ENCODE measurements at places on chromosomes 13 and 19.
A peak's percentile ranks its signal among the peaks of the same experiment; 100 is the strongest.

DNA sequence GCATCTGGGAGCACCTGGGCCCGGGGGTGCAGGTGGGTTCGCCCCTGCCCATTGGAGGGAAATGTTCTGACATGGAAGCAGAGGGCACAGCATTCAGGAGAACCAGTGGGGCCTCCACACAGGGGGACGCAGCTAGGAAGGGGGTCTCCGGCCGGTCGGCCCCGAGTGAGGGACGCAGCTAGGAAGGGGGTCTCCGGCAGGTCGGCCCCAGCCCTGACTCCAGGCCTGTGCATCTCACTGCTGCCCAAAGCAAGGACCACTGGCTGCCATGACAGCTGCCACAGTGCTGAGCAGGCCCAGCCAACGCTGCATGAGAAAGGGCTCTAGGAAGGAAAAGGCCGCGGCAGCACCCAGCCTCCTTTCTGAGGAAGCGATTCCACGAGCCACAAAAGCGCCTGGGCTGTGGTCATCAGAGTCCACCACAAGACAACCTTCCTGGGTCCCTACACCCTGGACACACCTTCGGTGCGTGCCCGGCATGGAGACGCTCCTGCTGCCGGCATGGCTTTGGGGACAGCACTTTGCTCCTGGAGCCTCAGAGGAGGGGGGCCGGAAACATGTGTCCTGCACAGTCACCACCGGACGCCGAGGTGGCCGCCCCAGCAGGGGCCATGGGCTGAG, 9.7 kb downstream of the RASA3 start:
- no peak for DNase-seq

- no peak for DNase-seq
These were observed 8.8 kb downstream of the SAFB start for GRCh38 chr19:5631567-5632240.

GRCh38 chr13:111202156-111202621, 87.1 kb downstream of the ARHGEF7 start:
- no peak for DNase-seq

GRCh38 chr13:22482496-22483000, 698.2 kb upstream of the SGCG start:
- no peak for DNase-seq

DNA sequence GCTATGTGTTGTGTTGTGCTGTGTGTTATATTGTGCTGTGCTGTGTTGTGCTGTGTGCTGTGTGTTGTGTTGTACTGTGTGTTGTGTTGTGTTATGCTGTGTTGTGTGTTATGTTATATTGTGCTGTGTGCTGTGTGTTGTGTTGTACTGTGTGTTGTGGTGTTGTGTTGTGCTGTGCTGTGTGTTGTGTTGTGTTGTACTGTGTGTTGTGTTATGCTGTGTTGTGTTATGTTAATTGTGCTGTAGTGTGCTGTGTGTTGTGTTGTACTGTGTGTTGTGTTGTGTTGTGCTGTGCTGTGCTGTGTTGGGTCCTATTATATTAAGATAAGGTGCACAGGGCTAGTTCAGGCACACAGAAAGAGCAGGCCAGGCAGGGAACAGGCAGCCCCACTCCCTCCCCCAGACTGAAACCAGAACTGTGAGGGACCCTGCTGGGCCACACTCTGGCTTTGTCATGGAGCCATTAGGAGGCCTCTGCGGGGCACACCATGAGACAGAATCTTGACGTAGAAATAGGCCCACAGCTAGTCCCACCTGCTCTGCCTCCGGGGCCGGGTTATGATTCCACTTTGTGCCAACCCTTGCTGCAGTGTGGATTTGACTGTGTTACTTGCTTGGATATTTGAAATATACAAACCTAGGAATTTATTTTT, 12.1 kb downstream of the SOX1 start:
- no peak for DNase-seq

DNA sequence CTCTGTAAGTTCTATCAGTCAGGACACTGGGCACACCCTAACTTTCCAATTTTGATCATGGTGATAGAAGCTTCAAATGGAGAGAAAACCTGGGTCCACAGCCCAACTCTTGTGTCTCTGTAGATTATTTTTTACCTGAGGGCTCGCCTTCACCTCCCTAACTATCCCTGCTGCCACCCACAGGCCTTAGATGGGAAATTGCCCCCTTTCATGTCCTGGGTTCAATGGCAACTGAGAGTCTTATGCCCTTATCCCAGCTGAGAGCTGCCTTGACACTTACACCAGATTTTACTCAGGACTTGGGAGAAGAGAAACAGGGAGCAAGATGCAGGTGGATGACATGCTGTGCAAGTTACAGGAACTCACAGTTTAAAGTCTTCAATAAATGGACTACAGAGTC, 81.7 kb downstream of the RAP2A start:
- no peak for DNase-seq

- DNase-seq: no peak
These were observed 859 bp downstream of the ZNF568 start for GRCh38 chr19:36916991-36917390.

DNA sequence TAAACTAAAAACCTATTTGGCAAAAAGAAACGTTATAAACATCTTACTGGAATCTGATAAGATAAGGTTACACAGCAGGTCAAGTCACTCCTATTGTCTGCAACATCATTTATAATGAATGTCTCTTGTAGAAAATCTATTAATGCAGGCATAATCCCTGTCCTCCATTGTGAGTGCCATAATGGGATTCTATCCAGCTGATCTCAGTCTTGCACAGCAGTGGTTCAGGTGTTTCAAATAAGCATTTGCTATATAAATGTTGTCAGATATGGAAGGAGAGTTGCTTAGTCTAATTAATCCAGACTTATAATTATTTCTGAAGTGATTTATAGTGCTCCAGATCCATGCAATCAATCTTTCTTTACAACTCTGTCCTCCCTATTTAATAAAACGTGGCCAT, 186.5 kb upstream of the ATXN8OS start:
- DNase-seq: no peak

- no peak for DNase-seq
These were observed 22.9 kb downstream of the COMP start for GRCh38 chr19:18768046-18768771.

GRCh38 chr19:9061879-9062278, 25.0 kb upstream of the OR1M1 start:
- no peak for DNase-seq

DNA sequence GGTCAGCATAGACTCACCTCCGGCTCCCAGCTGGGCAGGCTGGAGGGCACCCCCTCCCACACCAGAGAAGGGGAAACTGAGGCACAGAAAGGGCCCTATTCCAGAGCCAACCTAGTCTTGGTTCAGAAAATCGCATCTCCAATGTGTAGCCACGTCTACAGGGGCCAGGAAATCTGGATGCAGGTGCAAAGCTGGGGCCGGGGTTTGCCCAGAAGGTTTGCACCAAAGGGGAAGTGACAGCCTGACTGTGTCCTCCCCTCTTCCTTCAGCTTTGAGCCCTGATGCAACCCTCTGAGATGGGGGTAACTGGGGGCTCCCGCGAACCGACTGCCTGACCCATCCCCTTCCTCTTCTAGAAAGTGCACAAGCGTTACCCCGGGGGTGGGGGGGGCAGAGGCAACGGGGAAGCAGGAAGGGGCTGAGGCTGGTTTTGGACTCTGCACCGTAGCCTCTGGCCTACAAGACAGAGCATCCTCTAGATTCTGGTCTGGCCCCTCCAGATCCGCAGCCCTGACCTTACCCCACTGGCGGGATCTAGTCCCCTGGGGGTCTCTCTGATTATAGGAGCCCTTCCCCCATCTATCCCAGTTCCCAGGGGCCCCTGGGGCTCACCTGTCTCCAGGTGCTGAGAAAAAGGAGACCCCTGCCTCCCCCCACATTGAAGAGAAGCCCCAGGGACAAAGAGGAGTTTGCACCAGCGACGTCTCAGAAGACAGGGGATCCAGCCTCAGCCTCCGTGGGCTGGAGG, 1.1 kb upstream of the ONECUT3 start:
- DNase-seq: no peak

DNA sequence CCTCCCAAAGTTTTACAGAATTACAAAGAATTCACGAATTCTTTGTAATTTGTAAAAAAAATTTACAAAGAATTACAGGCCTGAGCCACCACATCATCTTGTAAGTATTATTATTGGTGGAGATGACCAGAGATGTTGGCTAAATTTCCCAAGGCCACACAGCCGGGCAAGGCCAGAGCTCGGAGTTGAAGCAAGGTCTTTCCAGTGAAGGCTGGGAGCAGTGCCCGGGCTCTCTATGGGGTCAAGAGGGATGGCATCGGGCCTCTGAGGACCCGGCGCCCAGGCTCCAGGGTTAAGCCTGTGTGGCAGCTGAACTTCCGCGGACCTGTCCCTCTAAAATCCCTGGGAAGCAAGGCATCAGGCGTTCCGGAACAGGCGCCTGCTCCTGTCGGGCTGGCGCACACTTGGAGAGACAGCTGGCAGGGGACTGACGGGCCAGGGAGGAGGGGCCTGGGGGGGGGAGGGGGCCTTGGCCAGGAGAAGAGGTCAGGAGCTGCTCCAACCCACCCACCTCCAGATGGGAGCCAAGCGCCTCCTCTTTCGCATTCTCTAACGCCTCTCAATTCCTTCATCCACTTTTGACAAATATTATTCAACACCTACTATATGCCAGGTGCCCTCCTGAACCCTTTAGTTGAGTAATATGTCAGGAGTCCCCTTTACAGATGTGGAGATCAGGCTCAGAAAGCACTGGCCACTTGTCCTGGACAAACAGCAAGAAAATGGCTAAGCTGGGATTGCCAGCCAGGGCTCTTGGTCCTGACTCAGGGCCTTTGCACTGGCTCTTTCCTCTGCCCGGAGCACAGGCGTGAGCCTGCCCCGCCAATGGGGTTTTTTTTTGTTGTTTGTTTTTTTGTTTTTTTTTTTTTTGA, 36.8 kb upstream of the SEMA6B start:
- no peak for DNase-seq

DNA sequence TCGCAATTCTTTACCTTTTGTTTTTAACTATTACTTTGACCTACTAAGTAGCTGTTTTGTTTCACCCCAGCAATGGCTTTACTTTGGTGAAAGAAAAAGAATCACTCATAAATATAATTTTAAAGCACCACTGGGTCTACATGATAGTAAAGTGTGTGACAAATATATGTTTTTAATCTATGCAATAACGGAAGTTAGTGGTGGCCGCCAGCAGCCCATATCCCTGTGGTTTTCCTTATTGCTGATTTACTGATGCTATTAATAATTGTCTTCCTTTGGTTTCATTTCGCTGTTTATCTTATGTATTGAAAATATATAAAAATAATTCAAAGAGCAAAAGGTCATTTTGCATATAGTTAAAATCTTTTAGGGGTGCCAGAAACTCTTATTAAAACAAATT, 491.3 kb downstream of the DIAPH3 start:
- DNase-seq: no peak

DNA sequence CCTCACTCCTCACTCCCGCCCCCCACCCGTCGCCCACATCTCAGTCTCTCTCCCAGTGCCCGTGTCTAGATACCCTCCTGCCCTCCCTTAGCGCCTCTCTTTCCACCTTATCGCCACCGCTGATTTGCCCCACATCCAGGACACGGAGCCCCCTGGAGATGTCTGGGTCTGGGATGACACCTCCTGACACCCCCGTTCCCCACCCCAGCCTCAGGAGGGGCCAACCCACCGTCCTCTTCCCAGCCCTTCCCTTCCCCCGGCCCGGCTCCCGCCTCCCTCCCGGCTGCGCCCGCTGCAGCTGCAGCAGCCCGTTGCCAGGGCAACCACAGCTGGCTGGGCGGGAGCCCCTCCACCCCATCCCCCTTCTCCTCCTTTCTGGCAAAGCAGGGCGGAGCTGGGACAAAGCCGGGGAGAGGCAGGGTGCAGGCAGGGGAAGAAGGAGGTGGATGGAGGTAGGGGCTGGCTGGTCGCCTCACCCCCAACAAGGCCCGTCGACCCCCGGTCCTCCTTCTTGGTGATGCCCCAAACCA, 13.5 kb downstream of the DPF1 start:
- no peak for DNase-seq

DNA sequence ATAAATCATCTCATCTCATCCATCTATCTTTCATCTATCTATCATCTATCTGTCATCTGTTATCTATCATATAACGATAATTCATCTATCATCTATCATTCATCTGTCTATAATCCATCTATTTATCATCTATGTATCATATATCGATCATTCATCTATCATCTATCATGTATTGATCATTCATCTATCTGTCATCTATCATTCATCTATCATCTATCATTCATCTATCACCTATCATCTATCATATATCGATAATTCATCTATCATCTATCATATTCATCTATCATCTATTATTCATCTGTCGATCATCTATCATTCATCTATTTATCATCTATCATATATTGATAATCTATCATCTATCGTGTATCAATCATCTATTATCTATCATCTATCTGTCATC, 100.4 kb upstream of the ZNF492 start:
- DNase-seq: no peak

- peak; percentile 56 for DNase-seq
These were observed 61.4 kb downstream of the CCNE1 start for GRCh38 chr19:29873024-29873800.

GRCh38 chr13:38328699-38329098, 21.0 kb upstream of the UFM1 start:
- DNase-seq: no peak

- no peak for DNase-seq
These were observed 188.1 kb downstream of the RFC3 start for GRCh38 chr13:34006011-34006410.

- DNase-seq: no peak
These were observed 97.1 kb upstream of the IRS2 start for GRCh38 chr13:109883181-109884180.

DNA sequence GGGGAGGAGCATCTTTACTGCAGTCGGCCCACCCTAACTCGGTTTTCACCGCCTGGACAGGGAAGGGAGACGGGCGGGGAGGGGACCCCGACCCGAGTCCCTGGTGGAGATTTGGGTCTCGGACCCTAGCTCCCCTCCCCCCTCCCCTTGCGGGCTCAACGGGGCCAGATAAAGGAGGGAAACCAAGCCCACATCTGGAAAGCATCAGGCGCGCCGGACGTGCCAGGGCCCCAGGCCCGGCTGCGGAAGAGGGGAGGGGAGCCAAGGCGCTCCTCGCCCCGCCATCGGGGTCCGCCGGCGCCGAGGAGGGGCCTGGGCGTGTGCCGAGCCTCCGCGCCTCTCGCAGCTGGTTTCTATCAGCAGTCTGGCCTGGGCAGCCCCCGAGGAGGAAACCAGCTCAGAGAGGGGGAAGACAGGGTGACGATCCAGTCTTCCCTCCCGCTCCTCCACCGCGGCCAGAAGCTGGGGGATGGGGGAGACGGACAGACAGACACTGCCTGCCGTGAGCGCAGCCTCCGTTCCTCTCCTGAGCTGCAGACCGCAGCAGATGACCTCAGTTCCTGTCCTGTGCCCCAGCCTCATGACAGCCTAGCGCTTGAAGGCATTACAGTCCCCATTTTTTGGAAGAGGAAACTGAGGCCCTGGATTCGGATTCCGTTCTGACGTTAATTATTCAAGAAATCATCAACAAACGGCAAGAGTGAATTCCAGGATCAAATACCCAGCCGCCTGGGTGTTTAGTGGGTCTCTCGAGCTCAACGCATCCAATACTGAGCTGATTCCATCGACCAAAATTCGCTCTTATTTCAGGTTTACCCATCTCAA, 3.6 kb upstream of the GNG8 start:
- no peak for DNase-seq

GRCh38 chr19:21709464-21709863, 57.9 kb downstream of the ZNF100 start:
- no peak for DNase-seq

GRCh38 chr13:52644108-52644507, 1.9 kb downstream of the HNRNPA1L2 start:
- DNase-seq: no peak

Data from stimulated activated CD8-positive, alpha-beta memory T cell treated with anti-CD3 and anti-CD28 coated beads, Interleukin-15, amount 100 ng/mL, for 24 hours (primary cell).